ENCODE measurements at places on chromosomes 13 and 19.

DNA sequence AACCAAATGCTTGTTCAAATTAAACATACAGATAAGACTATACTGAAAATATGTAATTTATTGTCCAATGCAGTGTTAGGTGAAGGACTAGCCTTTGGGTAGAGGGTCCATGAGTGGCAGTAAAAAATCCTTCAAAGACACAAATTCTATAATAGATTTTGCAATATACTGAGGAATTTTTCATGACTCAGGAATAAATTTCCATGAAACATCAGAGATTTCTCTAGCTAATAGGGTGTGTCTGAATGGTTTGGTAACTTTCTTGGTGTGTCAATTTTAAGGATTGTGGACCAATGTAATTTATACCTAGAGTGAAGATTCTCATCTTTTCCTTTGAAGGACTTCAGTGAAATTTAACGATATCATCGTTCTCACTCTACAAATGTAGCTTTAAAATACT is 546.7 kb downstream of the SLITRK5 start:
- DNase-seq: no peak

DNA sequence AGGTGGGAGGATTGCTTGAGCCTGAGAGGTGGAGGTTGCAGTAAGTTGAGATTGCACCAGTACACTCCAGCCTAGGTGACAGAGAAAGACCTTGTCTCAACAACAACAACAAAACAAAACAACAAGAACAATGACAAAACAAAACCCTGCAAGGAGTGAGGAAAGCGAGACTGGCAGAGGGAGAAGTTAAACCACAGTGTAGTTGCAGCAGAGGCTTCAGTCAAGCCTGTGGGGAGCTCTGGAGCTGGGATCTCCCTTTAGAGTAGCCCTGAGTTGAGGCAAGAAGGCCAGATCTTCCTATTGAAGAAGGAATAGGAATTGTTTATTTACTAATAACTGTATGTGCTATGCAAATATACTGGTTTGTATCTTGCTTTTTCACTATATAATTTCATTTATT is 25.3 kb upstream of the RNASEH2B start:
- DNase-seq: no peak

- DNase-seq: no peak
These were observed 2.1 kb upstream of the MLNR start for GRCh38 chr13:49217962-49218492.

- no peak for DNase-seq
These were observed at the start of gene SLC1A6 for GRCh38 chr19:14979476-14980255. TSS of gene SLC1A6 (minus strand) at chr19:14979864. CDS start at chr19:14972910, 6,954 bp downstream.

GRCh38 chr19:49588365-49589122 is 2.4 kb upstream of the PRR12 start:
- DNase-seq: no peak

- no peak for DNase-seq
These were observed 20.1 kb upstream of the RAB20 start for GRCh38 chr13:110581506-110582185.

- DNase-seq: no peak
These were observed 4.9 kb upstream of the GIPC3 start for GRCh38 chr19:3580156-3580934.

DNA sequence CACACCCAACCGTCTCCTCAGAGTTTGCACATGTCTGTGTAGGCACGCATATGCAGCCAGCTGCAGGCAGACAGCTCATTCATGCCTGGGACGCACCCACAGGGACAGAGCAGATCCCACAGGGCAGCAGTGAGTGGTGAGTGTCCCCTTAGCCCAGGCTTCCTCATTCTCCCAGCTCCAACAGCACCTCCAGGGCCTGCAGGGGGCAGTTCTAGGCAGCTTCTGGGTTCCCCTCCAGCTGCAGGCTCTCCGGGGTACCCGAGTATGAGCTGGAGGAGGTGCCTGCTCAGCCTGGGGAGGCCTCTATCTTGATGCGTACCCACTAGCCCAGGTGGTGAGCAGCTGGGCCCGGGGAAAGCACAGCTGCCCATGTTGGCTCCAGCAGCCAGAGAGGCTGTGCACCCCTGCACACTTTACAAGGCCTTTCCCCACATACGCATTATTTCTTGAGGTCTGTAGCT is 1.3 kb upstream of the SHANK1 start:
- DNase-seq: no peak

GRCh38 chr13:21478881-21479808 is 20.0 kb upstream of the ZDHHC20 start:
- DNase-seq: no peak
